ENCODE measurements at places on chromosomes 12 and 14.

- peak; percentile 32 for DNase-seq
Observed at GRCh38 chr12:123150275-123150743, 581 bp downstream of the PITPNM2 start.

GRCh38 chr14:91961297-91962220, 14.1 kb upstream of the FBLN5 start:
- DNase-seq, result no peak

DNA sequence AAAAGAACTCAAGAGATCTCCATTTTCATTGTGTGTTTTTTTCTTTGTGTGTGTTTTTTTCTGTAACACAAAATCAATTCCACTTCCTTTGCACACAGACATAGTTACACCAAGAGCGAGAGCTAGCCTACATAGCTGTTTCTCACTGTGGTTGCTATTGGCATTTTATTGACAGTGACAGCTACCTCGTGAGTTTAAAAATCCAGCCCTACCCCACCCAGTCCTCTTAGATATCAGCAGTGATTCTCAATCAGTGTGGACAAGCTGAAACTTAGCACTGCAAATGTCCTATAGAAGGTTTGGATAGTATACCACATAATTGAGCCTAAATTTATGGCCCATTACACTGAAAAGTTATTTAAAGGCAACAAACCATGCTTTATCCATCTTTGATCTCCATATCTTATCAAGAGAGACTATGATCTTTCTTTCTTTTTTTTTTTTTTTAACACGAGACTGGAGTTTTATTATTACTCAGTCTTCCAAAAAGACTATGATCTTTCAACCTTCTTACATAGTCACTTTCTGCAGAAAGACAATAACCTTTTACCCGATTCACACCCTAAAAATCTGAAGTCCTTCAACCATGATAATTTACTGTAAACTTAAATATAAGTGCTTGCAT, 46.8 kb downstream of the ATP2B1 start:
- no peak for DNase-seq

DNA sequence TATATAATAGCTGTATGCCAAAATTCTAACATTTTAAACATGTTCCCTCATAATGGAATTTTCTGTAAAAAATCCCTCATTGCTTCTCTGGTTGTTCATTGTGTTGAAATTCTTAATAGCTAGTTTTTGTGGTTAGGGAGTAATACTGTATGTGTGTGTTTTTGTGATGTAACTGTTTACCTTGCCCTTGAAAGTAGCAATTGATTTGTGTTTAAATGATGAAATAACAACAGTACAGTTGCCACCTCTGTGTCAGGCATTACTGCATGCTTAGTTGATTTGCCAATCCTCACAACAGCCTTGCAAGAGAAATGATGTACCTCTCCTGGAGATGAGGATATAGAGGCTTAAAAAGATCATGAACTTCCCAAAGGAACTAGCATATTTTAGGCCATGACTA, 94.9 kb downstream of the DAAM1 start:
- DNase-seq, result no peak

- no peak for DNase-seq
Observed at GRCh38 chr12:60415351-60415750, 819.5 kb downstream of the SLC16A7 start.

DNA sequence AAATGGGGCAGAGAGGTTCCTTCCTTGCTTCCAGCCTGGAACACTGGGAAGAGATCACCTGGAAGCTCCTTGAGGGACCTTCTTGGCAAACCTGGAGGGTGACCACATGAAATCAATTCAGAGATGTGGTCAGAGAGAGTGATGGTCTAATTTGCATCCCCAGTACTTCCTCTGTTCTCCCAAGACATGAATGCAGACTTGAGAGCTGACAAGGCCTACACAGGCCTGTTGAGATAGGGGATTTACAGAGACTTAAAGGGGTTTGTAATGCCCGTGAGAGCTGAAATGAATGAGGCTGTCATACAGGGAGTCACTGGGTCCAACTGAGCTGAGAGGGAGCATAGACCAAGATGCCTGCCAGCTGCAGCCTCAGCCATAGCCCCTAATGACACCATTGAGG, 45.1 kb downstream of the TMX1 start:
- no peak for DNase-seq

GRCh38 chr12:124871297-124871696, 7.6 kb upstream of the SCARB1 start:
- DNase-seq, result no peak

DNA sequence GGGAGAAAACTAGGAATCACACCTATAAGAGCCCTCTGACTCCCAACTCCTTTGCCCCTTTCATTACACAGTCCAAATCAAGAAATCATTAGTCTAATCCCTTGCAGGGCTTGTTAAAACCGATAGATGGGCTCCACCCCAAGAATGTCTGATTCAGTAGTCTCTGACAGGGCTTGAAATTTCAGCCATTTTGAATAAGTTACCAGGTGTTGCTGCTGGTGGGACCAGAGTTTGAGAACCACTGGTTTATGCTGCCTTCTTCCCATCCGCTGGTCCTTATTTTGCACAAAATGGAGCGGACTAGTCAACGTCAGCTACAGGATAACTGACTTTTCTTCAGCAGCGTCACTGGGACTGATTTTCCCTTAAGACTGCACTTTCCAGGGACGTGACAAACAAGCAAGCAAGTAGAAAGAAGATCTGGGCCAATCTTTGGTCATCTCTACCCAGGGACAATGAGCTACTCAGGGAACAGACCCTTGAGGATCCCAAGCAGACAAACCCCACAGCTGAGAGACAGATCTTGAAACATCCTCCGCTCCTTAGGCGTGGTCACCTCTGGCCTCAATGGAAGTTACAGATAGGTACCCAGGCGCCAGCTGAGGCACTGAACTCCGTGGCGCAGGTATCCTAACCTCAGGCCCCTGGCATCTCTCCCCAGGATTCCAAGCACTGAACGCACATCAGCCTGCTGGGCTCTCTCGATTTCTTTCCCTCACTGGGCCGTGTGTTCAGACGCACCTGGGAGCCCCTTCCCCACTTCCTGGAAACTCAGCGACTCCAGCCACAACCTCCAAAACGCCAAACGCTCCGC, 900 bp downstream of the KCTD10 start:
- no peak for DNase-seq

GRCh38 chr12:7289743-7290142, 14.1 kb upstream of the ACSM4 start:
- no peak for DNase-seq

- DNase-seq, result no peak
Observed at GRCh38 chr12:59494617-59495016, 101.2 kb upstream of the SLC16A7 start.

- no peak for DNase-seq
Observed at GRCh38 chr14:95525999-95526398, 8.9 kb upstream of the GLRX5 start.

DNA sequence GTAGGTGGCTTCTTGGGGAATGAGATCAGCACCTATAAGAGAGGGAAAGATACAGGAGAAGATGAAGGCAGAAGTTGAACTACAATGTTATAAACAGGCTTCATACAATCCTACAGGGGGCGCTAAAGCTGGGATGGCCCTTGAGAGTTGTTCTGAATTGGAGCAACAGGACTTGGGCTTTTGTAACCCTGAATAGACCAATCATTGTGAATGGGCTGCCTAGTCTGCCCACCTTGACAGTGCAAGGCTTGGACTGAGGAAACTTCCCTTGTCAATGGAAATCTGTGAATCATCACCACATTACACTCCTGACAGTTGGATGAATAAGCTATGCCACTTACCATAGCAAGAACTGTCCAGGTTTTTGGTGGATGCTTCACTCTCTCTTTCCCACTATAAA, 306.1 kb downstream of the KCNC2 start:
- DNase-seq, result no peak

DNA sequence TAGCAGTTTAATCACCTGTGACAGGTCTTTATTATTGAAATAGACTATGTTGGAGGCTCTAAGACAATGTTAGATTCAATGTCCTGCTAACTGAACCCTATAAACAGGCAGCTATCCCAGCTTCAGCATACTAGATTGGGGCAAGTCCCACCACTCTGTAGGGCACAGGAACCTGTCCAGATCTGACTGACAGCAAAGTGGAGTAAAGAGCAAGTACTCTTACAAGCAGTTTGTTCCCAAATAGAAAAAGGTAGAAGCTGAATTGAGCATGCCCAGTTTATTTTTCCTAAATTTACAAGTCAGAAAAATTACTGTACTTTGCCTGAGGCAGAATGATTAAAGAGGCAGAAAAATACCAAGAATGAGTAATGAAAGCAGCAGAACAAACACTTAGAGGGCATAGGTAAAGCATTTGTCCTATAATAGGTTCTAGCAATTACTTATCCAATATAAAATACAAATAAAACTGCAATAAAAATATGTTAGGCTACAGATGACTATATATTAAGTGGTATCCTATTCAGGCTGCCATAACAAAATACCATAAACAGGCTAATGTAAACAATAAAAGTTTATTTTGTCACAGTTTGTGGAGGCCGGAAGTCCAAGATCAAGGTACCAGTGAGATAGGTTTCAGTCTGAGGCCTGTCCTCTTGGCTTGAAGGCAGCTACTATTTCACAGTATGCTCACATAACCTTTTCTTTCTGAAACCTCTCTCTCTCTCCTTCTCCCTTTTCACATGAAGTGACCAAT, 868.2 kb downstream of the C12orf50 start:
- DNase-seq, result no peak

- peak; percentile 80 for DNase-seq
Observed at GRCh38 chr12:57224973-57225679, 4.4 kb upstream of the SHMT2 start.

- no peak for DNase-seq
Observed at GRCh38 chr12:33531261-33531660, 91.6 kb upstream of the SYT10 start.

- no peak for DNase-seq
Observed at GRCh38 chr12:26276709-26277108, 81.3 kb downstream of the SSPN start.

DNA sequence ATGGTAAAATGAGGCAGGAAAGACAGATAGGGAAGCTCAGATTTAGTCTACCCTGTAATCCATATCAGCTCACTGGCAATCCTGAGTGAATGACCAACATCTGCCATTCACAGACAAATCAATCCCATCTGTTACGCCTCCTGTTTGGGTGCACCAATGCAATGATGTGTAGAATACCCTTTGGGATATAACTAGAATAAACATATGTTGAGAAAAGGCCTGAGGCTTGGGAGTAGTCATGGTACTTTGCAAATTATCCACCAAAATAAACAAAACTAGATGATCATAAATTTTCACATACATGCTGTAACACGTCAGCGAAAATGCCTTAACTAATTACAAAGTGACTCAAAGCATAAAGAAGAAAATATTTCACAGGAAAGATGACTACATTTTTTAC, 78.8 kb downstream of the KCNC2 start:
- DNase-seq, result no peak

GRCh38 chr12:48728807-48729206, 12.3 kb upstream of the CCNT1 start:
- no peak for DNase-seq

DNA sequence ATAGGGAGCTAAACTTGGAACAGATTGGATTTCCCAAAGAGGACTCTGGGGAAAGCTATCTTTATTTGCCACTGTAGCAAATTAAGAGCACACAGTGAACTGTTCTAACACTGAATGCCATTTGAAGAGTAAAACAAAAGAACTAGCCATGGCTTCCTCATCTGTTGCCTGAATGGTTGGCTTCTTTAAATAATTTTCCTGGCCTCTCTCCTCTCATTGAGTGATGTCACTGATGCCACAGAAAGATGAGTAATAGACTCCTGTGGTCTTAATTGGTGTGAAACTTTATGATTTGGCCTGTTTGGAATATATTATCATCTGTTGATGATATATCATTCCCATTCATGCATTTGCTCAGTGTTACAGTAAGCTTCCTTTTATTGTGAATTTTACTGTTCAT, 42.5 kb downstream of the WDR20 start:
- DNase-seq, result no peak

DNA sequence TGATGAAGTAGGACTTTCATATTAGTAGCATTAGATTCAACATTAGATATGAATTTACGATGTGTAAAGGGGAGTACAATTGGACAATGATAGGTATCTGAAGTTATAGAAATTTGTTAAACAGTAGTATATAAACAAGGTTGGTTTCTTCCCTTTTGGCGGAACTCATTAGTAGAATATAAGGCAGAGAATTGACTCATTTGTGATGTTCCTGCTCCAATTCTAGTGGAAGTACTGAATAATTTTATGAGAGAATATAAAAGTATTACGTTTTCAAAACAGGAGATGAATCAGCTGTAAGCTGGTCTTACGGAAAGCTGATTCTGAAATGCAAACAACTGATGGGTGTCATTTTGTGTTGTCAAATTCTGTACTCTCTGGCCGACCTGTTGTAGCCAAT, 13.4 kb downstream of the ZC3H14 start:
- DNase-seq, result no peak

GRCh38 chr14:29536886-29537511, 390.6 kb downstream of the PRKD1 start:
- no peak for DNase-seq

DNA sequence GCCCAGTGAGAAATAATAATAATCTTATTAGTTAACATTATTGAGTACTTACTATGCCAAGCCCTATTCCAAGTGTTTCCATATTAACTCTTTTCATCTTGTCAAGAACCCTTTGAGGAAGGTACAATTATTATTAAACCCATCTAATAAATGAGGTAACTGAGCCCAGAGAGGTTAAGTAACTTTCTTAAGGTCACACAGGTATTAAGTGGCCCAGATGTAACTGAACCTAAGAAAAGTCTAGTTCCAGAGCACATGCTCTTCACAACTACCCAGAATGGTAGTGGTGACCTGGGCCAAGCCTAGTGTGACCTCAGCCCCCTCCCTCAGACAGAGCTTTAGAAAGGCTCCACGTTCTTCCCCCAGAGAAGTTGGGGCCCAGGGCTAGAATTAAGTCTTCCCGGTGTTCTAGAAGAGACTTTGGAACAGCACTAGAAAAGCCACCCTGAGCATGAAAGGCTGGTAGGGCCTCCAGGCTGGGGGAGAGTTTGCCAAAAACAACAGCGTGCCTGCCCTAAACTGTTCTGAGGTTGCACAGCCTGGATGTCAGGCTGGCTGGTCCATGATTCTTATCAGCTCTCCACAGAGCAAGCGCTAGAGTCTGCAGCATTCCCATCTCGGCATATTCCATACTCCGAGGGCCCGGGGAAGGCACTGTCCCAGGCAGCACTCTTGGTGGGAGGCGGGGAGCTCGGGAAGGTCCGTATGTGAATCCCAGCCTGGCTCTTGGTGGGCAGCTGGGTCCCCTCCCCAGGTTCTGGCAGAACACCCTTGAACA, 41.3 kb upstream of the CTDSP2 start:
- no peak for DNase-seq
